ENCODE measurements at places on chromosomes 1 and 21. TPM values are rescaled to one million over a fixed set of nuclear protein-coding genes. Genes with fewer than 3 reads are reported as not detected.

DNA sequence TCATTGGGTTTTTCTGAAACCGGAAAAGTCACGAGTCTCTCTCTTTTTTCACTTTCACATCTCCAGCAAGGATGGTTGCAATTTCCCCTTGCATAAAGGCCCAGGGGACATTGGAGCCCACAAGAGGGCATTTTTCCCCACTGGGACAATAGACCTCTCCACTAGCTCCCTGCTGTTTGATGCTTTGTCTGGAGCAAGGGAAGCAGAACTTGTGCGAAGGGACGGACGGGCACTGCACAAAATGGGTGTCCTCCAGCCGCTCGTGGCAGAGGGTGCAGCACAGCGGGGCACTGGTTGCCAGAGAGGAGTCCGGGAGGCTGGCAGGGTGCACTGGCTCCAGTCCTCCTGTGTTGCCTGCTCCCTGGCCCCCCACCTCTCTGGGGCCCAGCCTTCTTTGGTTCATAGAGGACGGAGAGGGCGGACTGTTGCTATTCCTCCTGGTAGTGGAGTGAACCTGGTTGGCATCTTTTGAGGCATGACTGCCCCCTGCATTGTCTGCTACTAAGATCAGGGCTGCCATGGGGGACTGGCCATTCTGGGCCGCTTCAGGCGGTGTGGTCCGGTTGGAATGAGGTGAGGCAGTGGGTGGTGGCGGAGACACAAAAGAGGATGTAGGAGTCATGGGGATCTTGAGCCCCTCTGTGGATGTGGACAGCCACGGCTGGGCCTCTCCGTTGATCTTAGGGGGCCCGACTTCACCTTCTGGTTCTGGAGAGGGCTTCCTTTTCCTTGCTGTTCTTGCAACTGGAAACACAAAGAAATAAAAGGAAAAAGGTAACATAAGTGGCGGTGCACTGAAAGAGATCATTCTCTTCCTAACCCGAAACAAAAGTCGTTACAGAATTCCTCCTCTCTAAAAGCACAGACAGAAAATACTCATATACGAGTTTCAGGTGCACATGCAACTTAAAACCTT, 2.6 kb downstream of the IRF2BP2 start:
- peak; percentile 64 for DNase-seq

DNA sequence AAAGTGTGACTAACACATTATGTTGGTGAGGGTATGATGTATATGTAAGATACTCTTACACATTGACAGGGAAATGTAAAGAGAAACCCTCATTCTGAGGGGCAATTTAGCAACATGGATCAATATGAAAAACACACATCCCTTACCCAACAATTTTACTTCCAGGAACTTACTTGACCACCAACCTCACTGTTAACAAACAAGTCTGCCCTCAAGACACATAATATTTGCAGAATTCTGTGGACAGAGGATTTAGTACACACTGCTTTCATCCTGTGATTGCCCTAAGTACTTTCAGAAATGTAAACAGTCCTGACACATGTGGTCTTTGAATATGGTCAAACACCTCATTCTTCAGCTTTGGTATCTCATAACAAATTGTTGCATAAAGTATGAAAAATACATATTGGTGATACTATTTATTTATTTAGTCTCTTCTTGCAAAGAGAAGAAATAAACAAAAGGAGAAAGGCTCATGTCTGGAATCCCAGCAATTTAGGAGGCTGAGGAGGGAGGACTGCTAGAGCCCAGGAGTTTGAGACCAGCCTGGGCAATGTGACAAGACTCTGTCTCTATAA, 6.9 kb downstream of the USP48 start:
- no peak for DNase-seq

DNA sequence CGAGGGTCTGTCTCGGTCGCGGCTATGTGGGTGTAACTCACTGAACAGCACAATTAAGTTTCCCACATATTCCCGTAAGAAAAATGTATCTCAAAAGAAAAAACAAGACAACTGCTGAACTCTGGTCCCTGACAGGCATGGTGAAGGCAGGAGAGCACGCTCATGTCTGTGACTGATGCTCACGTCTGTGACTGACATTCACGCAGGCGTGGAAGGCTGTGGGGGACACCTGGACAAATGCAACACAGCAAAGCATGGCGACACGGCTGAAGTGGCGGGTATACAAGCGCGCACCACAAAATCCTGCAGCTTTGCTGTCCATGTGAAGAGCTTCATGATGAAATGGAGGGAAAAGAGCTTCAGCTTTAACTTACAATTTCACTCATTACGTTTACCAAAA, 6.0 kb downstream of the PTTG1IP start:
- no peak for DNase-seq

DNA sequence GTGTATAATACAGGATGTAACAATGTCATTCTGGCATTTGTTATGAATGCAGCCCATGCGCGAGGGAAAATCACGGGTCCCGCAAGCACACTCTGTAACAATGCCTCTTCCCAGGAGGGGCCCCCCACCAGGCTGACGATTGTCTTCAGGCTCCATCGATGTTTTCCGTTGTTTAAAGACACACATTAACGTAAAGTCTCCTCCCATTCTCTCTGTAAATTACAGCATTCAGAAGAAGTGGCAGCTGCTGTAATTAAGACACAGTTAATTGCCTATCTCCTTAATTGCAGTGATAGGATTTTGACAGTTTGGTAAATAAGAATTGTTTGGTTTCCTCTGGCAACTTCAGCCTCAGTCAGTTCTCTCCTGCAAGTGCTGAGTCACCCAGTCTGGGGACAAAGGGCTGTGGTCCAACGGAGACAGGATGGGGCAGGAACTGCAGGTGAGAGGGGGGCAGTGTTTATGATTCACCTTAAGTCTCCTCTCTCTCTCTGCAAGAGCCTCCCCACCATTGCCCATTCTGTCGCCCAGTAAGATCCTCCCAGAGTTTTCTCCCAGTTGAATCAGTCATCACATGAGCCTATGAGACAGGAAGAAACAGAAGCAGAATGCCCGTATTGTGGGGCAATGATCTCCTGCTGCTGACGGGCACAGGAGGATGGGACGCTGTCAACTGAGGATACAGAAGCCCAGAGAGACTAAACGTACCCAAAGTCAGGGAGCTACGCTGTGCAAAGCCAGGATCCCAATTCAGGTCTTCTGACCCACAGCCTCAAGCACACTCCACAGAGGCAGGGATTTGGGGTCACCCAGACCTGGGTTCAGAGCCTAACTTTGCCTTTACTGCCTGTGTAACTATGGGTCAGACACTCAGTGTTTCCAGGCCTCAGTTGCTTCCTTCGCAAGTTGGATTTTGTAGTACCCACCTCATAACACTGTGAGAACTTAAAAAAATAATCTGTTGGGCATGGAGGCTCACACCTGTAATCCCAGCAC, 110.0 kb downstream of the ADSS2 start:
- DNase-seq: peak; percentile 50

- DNase-seq: no peak
These were observed 77.1 kb downstream of the CD58 start for GRCh38 chr1:116493484-116494352.

GRCh38 chr1:63914706-63915105, 140.9 kb downstream of the ROR1 start:
- no peak for DNase-seq

- no peak for DNase-seq
These were observed 341.6 kb downstream of the MATN1 start for GRCh38 chr1:30381671-30382365.

DNA sequence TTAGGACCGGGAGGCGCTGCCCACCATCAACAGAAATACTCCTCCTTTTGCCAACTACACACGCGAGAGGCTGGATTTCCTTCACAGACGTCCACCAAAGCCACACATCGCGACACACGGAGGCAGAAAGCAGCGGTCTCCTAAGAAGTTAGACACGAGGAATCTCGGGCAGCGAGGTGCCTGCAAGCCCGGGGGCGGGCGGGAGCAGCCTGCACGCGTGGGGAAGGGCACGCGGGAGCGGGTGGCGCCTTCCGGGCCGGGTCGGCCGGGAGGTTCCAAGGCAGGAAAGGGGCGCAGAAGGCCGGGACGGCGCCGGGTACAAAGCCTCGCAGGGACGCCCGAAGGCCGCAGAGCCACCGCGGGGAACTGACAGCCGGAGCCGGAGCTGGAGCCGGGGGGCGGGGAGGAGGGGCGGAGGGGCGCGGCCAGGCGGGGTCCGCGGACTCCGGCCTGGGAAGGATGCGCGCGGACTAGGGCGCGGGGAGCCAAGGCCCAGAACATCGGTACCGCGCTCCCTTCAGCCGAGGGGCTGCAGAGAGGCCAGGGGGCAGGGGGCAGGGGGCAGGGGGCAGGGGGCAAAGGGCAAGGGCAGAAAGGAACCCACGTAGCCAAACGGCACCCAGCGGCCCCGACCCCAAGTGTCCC, 722 bp downstream of the NPHP4 start:
- peak; percentile 69 for DNase-seq

The IQGAP3 gene
- 12.5 TPM for total RNA-seq

Data from GM23248 (cell line).